NCI-H446 treated with DMSO at 0.1 percent for 48 hours (cell line): ENCODE measurements at places on chromosomes 2 and 18.
A peak's percentile ranks its signal among the peaks of the same experiment; 100 is the strongest.

GRCh38 chr2:135936524-135936923 lies 48.9 kb downstream of the DARS1 start:
- DNase-seq: no peak

DNA sequence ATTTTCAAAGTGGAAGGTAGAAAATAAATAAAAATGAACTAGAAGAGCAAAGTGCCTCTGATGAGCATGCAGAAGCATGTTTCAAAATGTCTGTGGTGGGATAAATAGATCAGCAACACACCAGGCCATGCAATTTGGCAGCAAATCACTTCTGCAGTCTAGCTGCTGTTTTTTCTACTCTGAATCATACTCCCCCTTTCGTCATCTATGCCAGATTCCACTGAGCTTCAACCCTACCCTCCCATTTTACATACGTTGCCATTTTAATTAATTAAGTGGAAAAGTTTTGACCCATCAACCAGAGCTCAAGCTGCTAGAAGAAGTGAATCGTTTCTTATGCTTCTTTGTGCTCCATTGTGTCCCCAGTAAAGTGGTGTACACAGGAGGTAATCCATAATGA lies 79.3 kb downstream of the NRXN1 start:
- peak; percentile 85 for DNase-seq

- DNase-seq: no peak
These were observed 19.3 kb downstream of the TRABD2A start for GRCh38 chr2:84861539-84861938.

DNA sequence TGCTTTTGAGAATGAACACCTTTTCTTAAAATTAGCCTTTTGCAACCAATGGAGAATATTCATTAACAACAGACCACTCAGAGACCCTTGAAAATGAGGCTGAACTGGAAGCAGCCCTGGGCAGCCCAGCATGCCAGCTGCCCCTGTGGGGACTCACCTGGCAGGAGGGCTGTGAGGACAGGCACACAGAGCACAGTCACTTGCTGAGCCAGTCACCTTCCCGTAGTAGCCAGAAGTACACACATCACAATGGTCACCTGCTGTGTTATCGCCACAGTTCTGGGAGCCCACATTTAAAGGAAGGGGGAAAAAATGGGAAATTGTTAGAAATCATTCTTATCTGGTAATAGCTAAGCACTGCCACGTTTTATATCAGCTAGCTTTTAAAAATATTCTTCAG lies 115.5 kb downstream of the LAMA1 start:
- DNase-seq: no peak

- no peak for DNase-seq
These were observed 30.0 kb upstream of the KCMF1 start for GRCh38 chr2:84940831-84941412.

- no peak for DNase-seq
These were observed 165.3 kb downstream of the TNS1 start for GRCh38 chr2:217837530-217837929.

GRCh38 chr2:9554921-9555296 lies 721 bp downstream of the ADAM17 start:
- peak; percentile 23 for DNase-seq

DNA sequence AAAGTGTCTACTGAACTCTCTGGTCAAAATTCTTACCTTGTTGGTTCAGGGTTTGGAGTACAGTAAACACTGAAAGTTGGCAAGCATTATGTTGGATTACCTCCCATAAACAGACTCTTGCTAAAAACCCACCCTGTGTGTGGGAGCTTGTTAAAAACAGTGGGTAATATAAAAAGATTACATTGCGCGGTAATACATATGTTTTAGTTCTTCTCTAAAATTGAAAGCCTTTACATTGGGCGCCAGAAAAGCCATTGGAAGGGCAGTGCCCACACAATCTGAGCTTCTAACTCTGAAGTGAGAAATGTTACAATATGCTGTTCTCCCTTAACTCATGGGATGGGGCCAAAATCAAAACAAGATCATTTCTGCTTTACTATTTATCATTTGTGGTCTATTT lies 510.7 kb downstream of the CNTNAP5 start:
- no peak for DNase-seq

GRCh38 chr18:25228410-25228809 lies 123.6 kb downstream of the ZNF521 start:
- no peak for DNase-seq

- no peak for DNase-seq
These were observed 108.2 kb downstream of the ZNF516 start for GRCh38 chr18:76386886-76387285.

DNA sequence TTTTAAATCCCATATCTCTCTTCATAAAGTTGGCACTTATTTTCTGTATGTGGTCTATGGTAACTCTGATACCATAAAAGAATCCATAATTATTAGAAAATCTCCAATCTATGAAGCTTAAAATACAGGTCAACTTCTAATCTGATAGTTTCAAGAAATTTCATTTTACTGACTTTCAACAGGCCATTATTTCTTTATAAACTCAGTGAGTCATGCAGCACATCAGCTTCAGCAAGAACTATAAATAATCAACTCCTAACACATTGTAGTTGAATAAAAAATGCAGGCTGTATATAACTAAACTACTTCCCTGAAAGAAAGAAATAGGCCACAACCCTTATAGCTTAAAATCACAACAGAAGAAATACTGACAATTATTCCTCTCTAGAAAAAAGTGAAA lies 204.3 kb upstream of the CCDC150 start:
- no peak for DNase-seq

DNA sequence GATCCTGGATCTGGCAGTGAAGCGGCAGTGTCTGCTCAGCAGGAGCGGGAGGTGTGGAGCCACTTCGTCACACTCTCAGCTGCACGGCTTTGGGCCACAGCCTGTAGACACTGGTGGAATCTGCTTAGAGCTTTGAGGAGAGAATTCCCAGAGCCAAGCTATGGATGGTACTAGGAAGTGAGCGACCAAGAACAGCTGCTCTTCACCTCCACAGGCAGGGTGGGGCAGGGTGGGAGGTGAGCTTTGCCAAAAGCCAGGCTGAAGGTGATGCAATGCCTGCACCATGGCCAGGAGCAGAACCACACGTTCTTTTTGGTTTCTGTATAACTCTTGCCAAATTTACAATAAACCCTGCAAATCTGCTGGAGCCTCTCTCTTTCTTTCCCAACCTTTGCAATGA lies 226.1 kb downstream of the ANKRD30B start:
- DNase-seq: peak; percentile 58

DNA sequence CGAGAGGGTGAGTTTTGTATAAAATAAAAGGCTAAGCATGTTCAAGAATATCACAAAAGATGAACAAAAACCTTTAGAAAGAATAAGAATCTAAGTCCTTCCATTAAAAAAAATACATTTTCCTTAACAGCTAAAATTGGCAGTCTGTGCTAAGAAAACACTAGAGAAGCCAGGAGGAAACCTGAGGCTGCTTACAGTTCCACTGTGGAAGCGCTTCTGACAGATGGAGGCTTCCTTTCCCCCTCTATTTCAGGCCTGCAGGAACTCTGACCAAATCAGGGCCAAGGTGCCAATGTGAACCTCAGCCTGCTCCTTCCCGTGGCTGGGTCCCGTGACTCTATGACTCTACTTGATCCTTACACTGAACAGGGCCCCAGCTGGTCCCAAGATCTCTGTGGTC lies 108.1 kb upstream of the ARHGAP28 start:
- DNase-seq: no peak

DNA sequence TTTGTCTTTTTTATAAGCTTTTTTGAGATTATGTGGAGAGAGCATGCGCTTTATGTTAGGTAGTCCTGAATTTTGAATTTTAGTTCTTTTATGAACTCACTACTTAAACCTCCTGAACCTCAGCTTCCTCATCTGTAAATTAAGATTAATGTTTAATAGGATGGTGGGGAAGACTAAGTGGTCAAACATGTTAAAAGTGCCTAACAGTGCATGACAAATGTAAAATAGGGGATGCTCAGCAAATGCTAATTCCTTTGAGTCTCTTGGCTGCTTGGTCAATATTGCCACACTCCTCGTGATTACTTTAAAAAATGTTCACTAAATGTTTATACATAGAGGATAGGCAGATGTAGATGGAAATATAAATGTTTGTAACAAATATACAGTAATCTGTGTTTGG lies 6.8 kb downstream of the BIRC6 start:
- no peak for DNase-seq

DNA sequence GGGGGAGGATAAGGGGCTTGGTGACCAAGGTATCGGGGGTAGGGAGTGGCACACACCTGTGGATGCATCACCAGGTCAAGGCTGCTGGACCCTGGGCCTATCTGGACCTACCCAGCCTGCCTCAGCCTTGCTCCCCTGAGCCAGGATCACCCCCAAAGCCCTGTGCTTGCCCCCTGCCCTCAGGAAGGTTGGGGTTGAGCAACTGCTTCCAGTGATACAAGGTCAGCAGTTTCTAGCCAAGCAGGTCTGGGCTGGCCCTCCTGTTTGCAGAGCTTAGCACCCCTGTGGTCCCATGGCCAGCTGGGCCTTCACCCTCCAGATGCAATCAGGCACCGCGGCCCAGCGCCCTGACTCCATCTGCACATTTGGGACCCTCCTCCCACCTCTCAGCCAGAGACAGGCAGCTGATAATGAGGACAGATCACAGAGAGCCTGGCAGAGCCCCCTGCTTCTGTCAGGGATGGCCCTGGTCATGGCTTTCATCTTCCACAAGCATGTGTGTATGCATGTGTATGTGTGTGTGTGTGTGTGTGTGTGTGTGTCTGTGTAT lies 154.6 kb downstream of the TFCP2L1 start:
- no peak for DNase-seq

- no peak for DNase-seq
These were observed 62.8 kb upstream of the RNF152 start for GRCh38 chr18:61955644-61956043.

DNA sequence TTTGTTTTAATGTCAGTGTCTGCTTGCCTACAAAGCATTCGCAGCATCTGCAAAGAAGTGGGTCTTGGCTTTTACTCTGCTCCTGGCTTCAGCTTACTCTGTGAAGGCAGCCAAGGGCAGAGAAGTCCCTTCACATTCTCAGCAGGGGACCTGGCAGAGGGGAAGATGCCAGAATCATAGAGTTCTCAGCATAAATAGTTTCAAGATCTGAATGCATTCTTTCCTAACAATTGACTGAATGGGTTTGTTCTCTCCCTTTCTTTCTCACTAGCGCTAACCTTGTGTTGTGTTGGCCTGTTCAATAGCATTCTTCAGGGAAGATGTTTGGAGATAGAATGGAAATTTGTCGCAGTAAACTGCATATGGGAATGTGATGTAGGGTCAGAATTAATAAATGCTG lies 106.9 kb downstream of the FARSB start:
- DNase-seq: no peak

DNA sequence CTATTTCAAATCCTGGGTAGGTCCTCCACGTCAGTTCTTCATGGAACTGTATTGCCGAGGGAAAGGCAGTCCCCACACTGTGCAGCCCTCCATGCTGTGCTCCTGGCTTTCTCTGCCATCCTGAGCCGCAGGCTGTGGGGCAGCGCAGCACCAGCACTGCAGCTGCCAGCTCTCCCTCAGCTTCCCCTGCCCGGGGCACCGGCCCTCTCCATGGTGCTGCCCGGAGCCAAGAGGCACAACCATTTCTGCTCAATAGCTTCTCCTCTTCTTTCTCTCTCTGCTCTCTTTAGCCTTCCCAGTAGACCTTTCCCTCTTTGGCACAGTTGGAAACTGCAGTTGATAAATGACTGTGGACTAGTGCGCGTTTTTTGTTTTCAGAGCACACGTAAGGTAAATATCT lies 12.1 kb downstream of the ANKRD23 start:
- no peak for DNase-seq

DNA sequence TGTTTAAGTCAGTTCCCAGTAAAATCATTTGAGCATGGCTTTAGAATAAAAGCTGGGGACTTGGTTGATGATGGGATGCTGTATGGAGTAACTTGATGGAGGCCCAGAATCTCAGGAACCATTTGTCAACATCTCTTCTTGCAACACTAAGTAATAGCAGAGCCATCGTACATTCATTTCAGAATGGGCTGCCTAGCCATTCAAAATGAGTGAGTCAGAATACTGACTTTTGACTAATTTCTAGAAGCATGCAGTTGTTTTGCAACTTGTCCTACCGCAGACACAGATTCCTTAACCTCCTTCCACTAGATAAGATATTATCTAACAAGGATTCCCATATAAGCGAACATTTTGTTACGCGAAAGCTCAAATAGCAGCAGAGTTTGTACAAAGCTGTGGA lies 229.5 kb downstream of the CNTNAP5 start:
- no peak for DNase-seq

- DNase-seq: no peak
These were observed 29.9 kb downstream of the PPP1R1C start for GRCh38 chr2:182015334-182016109.

DNA sequence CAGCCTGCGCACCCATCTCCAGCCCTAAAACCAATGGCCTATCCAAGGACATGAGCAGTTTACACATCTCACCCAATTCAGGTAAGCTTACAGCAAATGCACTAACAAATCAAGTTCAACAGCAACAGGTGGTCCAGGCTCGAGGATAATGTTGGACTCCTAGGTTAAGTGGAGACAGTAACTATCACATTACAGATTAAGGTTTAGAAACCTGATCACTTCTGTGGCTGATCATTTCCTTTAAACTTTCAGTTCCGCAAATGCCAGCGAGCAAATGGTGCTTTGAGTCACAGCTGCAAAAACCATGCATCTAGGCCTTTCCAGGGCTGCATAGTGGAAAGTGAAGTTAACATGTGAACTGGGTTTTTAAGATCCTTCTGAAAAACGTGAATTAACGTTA lies 259.4 kb downstream of the GBX2 start:
- no peak for DNase-seq

DNA sequence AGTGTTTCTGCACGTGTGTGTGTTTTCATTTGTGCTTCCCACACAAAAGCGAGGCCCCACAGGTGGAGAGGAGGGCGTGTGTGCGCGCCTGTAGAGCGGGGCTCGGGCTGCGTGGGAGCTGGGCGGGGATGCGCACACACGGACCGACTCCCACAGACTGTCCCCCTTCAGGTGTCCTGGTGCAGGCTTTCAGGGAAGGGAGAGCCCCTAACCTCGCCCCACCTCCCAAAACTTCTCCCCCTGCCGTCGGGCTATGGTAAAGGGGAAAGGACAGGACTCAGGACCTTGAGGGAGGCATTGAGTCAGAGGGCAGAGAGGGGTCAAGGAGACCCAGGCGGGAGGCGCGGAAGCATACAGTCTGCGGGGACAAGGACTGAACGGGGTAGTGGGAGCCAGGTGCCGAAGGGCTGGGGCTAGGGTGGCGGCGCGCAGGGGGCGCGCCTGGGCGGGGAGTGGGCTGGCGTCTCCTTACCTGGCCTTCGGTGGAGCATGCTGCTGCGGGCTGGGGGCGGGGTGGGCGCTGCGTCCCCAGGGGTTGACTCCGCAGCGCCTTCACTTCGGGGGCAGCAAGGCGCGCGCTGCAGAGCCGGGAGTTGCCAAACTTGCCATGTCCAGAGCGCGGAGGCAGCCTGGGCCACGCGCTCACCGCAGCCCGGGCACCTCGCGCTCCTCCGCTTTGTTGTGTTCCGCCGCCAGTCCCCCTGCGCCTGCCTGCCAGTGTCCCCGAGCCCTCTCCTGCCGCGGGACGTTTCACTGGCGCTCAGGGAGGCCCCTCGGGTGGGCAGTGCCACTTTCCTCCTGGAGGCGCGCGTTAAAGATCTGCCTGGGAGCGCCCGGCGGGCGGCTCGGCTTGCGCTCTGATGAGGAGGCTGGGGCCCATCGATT lies 302.0 kb downstream of the NCKAP5 start:
- DNase-seq: no peak

- DNase-seq: no peak
These were observed 392.8 kb upstream of the ACVR2A start for GRCh38 chr2:147451902-147452515.
